Stimulated activated naive CD4-positive, alpha-beta T cell treated with Interleukin-2 at 50 U/mL for 16 hours (primary cell): ENCODE measurements at places on chromosomes 2 and 18.

DNA sequence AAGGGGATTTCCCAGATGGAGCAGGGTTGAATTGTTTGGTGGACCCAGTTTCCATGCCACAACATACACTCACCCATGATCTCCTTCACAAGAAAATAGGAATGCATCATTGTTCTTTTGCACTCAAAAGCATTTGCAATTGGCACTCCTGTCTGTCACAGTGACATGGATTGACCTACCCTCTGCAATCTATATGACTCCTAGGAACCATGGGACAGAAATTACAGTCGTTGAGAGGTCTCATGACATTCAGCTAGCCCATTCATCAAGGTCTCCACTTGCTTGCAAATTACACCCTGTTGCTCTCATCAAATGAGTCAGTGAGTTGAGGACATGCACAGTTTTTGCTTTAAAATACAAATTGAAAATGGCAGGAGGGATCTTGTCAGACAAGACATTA, 448.5 kb downstream of the LPIN1 start:
- no peak for DNase-seq

- no peak for DNase-seq
Measured at GRCh38 chr2:166381-166780, 97.5 kb downstream of the SH3YL1 start.

DNA sequence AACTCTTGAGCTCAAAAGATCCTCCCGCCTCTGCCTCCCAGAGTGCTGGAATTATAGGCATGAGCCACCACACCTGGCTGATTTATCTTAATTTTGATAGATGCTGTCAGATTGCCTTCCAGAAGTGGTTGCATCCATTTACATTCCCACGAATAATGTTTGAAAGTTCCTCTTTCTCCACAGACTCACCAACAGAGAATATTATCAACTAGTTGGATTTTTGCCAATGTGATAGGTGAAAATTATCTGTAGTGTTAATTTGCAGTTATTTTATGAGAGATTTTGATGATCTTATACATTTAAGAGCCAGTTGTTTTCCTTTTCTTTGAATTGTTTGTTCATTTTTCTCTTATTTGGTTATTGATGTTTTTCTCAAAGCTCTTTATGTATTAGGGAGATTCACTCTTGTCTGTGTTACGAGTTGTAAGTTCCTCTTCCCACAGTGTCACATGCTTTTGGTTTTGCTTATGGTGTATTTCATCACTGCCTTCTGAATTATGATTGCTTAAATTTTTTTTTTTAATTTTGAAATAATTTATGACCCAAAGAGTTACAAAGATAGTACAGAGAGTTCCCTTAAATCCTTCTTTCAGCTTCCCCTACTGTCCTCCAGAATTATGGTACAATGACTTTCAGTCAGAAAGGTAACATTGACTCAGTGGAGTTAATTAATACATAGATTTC, 20.7 kb upstream of the NT5DC4 start:
- DNase-seq: no peak

- DNase-seq: no peak
Measured at GRCh38 chr2:98478088-98478551, 33.5 kb downstream of the INPP4A start.

DNA sequence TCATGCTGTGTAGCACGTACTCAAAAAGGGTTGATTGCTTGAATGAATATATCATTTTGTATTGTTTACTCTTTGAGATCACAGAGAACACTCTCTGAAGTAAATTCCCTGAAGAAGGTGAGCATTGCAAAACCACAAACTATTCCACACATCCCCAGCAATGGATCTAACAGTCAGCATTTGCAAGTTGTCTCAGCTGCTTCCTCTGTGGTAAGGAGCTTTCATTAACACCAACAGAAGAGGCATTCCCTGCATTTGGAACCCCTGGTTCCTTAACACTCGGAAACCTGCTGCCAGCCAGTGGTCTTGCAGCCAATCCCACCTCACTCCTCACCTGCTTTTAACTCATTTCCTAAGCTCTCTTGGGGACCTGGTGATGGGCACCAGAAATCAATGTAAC, 108.4 kb downstream of the IRS1 start:
- DNase-seq: no peak

GRCh38 chr2:116141891-116142474, 1672.5 kb upstream of the DDX18 start:
- no peak for DNase-seq

DNA sequence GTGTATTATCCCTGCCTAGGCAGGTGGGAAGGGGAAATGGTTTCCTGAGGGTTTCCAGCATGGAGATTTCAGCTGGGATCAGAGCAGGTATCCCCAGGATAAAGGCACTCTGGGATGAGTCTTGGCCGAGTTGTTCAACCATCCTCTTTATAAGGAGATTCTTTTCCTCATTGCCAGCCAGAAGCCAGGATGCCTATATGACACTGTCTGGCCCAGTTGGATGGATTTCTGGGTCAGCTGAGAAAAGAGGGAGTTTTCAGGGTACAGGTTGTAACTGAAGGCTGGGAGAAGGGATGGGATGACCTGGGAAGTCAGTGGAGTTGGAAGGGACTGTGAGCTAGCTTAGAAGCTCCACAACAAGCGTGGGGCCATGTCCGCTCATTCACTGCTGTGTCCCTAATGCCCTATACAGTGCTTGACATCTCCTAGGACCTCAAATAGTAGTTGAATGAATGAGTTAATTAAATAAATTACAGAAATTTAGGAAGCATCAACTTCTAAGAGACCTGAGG, 8.3 kb downstream of the RHOB start:
- DNase-seq: no peak

GRCh38 chr2:145402706-145403277, 882.9 kb upstream of the ZEB2 start:
- no peak for DNase-seq

GRCh38 chr18:63837590-63837989, 49.9 kb upstream of the SERPINB2 start:
- no peak for DNase-seq

- DNase-seq: no peak
Measured at GRCh38 chr2:133453032-133453431, 115.2 kb downstream of the NCKAP5 start.

DNA sequence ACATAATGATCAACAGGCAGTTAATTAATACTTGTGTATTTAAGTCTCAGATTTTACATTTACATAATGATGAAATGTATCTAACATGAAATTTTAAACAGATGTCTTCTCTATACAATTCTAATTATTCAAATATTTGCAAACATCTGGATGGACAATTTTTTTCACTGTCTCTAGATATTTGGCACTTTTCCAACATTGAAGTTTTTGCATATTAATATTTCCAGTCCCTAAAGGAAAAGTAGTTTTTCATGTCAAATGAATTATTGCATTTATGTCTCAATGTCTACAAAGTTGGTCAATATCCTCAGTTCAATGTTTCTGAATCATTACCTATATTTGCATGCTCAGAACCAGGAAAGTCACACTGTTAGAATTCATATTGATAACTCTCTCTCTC, 560.9 kb upstream of the PKDCC start:
- no peak for DNase-seq

GRCh38 chr2:147100406-147101035, 744.3 kb upstream of the ACVR2A start:
- DNase-seq: no peak

DNA sequence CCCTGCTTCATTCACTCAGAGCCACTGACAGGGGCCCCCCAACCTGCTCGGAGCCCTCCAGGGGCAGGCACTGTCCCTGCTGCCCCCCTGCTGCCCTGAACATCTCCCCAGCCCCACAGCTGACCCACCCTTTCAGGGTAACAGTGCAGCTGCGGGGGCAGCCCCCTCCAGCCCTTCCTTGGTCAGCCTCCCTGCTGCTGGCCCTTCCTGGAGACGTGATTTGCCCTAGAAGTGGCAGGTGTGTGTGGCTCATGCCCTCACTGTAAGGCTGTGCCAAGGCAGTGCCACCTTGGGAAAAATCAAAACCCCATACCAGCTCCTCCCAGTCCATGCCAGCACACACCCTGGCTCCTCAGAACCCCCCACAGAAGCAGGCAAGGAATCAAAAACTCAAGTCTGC, 184.2 kb upstream of the HDAC4 start:
- no peak for DNase-seq

DNA sequence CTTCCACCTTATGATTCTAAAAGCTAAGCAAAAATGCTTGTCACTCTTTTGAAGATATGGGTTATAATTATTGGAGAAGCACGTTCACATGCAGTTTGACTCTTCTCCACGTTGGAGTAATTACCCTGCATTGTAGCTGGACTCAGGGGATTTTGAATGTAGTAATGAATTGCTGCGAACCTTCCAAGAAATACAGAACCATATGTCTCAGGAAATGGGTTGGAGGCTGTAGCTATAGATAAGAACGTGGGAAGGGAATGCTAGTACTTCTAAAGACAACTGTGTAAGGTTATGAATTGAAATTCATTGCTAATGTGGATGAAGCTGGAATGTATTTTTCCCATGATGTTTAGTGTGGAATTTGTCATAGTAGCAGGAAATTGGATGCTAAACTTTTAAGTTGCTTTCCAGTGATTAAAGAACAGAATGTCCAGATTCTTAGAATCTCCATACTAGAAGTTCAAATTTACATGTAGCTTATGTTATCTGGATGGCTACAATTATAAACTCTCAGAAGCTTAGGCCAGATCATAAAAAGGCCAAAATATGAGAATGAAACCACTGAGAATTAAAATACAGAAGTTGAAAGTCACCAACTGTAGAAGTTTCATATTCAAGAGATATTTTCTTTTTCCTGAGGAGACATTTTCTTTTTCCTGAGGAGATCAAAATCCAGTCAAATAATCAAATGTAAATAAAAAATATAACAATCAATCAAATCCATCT, 27.3 kb upstream of the SPOPL start:
- DNase-seq: no peak

GRCh38 chr2:50602636-50603327, 429.1 kb downstream of the NRXN1 start:
- DNase-seq: no peak

GRCh38 chr2:39413063-39413737, 23.9 kb downstream of the MAP4K3 start:
- DNase-seq: no peak

- no peak for DNase-seq
Measured at GRCh38 chr2:118576109-118576855, 271.2 kb downstream of the EN1 start.

- DNase-seq: no peak
Measured at GRCh38 chr2:216830346-216830745, 29.5 kb downstream of the TNP1 start.

GRCh38 chr2:151906633-151906998, 78.4 kb upstream of the ARL5A start:
- DNase-seq: no peak
